ENCODE measurements at places on chromosomes 4 and X. TPM values are rescaled to one million over a fixed set of nuclear protein-coding genes. Genes with fewer than 3 reads are reported as not detected.

SPANXD gene
- not detected for total RNA-seq

ZNF732 gene
- total RNA-seq = 1.4 TPM

EMCN gene
- total RNA-seq = 0.43 TPM

CT45A10 gene
- total RNA-seq = not detected

LRAT gene
- 1.2 TPM for total RNA-seq

S100G gene
- total RNA-seq = not detected

DMRTC1 gene
- total RNA-seq = not detected

ZIC3 gene
- not detected for total RNA-seq

PRDM5 gene
- 26.9 TPM for total RNA-seq

JCHAIN gene
- total RNA-seq = 6.4 TPM

BMPR1B gene
- total RNA-seq = 0.54 TPM

ZNF674 gene
- 6.8 TPM for total RNA-seq

VCX3A gene
- not detected for total RNA-seq

NLRP2B gene
- under 0.01 TPM for total RNA-seq

REELD1 gene
- total RNA-seq = 0.26 TPM

NUDT11 gene
- 26.5 TPM for total RNA-seq

TCEAL7 gene
- 11.8 TPM for total RNA-seq

PLAC1 gene
- total RNA-seq = not detected

SCARB2 gene
- total RNA-seq = 305 TPM

GAGE13 gene
- total RNA-seq = not detected

FOXP3 gene
- total RNA-seq = 0.13 TPM

VGLL1 gene
- not detected for total RNA-seq

XKRX gene
- total RNA-seq = 0.11 TPM

PGAM4 gene
- not detected for total RNA-seq

BEND2 gene
- not detected for total RNA-seq

ANXA10 gene
- not detected for total RNA-seq

NAA11 gene
- not detected for total RNA-seq

FGD1 gene
- total RNA-seq = 9.0 TPM

MTHFD2L gene
- total RNA-seq = 14.9 TPM

USP17L27 gene
- total RNA-seq = not detected

SMIM31 gene
- 0.11 TPM for total RNA-seq

HMGB3 gene
- total RNA-seq = 10.6 TPM

NCAPG gene
- 14.5 TPM for total RNA-seq

TLR1 gene
- 8.4 TPM for total RNA-seq

PWWP3B gene
- total RNA-seq = 0.39 TPM

RADX gene
- 1.1 TPM for total RNA-seq

SORBS2 gene
- total RNA-seq = 55.7 TPM

Data from articular chondrocyte of knee joint (primary cell).